Cardiac muscle cell (in vitro differentiated cells and primary cell): ENCODE measurements at places on chromosomes 16 and 17. TPM values are rescaled to one million over a fixed set of nuclear protein-coding genes. Genes with fewer than 3 reads are reported as not detected.

Gene KRT40
- not detected in 2 replicates for total RNA-seq

Gene B4GALNT2
- total RNA-seq = not detected in 2 replicates

Gene MSLN
- total RNA-seq = 0.32 and 4.5 TPM in 2 replicates

Gene PPM1E
- total RNA-seq = 0.27 and 0.46 TPM in 2 replicates

DNA sequence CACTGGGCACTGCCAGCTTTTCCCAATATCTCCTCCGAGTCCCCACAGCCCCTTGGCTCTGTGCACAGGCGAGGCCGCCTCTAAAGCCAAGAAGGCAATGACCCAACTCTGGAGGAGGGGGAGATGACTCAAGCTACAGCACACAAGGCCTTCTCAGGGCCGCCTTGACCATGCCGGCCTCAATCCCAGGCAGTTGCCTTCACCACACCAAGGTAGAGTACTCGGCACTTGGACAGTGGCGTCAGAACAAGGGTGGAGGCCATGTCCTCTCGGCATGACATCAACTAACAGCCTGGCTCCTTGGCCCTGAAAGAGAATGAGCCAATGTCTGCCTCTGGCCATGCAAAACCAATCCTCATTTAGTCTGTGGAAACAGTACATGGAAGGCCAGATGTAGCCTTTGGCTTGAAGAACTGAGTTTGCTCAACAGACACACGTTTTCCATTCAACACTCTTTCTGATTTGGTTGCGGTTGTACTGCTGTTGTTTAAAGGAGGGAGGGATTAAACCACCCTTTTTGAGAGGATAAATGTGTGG is 139.6 kb downstream of the XYLT1 start:
- DNase-seq = no peak

DNA sequence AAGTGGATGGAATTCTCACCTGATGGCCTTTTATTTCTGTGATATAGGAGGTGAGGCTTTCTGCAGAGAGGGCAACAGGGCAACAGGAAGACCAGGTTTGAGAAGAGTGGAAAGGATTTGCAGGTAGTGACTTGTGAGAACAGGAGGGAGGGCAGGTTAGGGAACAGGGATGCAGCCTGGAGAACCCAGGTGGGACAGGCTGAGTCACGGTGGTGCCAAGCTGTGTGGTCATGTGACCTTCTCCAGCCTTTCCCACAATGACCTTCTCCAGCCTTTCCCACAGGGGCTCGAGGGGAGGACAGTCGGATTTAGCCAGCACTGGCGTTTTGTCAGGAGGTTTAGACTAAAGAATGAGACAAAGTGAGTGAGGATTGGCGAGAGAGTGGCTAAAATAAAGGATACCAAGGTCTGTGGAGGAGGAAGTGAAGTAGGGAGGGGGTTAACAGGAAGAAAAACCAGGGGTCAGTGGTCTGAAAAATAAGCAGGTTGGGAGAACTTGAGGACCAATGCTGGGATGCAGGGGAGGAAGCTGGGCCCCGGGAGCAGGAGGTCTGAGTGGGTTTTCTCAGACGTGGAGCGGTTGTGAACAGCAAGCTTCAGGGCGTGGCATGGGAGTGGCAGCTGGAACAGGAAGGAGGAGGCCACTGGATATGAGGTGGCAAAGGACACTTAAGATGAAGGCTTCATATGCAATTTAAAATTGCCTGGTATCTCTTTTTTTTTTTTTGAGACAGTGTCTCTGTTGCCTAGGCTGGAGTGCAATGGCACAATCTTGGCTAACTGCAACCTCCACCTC is 37.7 kb downstream of the DNAH2 start:
- DNase-seq = no peak

GRCh38 chr16:22693638-22694340 is 120.2 kb upstream of the HS3ST2 start:
- DNase-seq = no peak

GRCh38 chr17:17448076-17448475 is 28.7 kb upstream of the MED9 start:
- DNase-seq = no peak

- DNase-seq = no peak
Observed at GRCh38 chr16:88066680-88067529, 115.7 kb downstream of the BANP start.

- DNase-seq = peak; percentile 81
Observed at GRCh38 chr17:44543213-44543904, 13.9 kb upstream of the FZD2 start.

DNA sequence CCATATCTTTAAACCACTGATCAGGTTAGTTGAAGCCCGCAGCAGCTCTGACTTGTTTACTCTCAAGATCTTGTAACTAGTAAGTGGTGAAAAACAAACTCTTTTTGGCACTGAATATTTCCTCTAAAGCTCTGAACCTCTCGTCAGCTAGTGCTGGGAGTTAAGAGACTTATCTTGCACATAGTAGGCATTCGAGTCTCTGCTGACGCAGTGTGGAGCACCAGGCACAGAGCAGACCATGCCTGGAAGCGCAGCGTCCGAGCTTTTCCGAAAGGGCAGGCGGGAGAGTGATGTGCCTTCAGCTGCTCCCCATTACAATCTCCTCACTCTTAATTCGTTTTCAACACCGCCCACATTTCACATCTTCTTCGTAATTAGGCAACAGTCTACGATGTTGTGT is 63.0 kb downstream of the SMG6 start:
- peak; percentile 60 for DNase-seq
